Activated naive CD4-positive, alpha-beta T cell treated with Interleukin-2 at 50 U/mL for 16 hours (primary cell): ENCODE measurements at places on chromosomes 7 and 10.
A peak's percentile ranks its signal among the peaks of the same experiment; 100 is the strongest.

- no peak for DNase-seq
These were observed 29.6 kb upstream of the DPYSL4 start for GRCh38 chr10:132157101-132157500.

- DNase-seq = no peak
These were observed 22.7 kb downstream of the YKT6 start for GRCh38 chr7:44223362-44224079.

DNA sequence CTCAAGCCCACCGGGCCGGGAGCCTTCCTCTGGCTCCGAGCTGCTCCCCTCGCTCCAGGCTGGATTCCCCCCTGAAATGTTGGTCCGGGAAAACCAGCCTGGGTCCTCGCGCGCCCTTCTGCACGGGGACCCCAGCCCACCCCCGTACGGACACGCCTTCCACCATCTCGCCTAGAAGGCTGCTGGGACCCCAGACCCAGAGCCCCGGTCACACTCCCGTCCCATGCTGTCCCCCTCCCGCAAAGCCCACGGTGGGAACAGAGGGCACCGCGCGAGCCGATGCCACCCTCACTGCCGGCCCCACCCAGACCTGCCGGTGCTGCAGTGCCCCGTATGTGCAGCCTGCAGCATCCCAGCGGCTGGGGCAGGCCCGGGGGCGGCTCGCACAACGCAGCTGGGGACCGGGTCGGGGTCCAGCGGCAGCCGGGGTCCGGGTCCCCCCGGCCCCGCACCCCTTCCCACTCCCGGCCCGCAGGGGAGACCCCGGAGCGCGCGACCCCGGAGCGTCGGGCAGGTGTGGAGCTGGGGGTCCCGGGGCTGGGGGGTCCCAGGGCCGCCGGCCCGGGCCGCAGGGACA lies 871 bp downstream of the SPOCK2 start:
- peak; percentile 57 for DNase-seq

DNA sequence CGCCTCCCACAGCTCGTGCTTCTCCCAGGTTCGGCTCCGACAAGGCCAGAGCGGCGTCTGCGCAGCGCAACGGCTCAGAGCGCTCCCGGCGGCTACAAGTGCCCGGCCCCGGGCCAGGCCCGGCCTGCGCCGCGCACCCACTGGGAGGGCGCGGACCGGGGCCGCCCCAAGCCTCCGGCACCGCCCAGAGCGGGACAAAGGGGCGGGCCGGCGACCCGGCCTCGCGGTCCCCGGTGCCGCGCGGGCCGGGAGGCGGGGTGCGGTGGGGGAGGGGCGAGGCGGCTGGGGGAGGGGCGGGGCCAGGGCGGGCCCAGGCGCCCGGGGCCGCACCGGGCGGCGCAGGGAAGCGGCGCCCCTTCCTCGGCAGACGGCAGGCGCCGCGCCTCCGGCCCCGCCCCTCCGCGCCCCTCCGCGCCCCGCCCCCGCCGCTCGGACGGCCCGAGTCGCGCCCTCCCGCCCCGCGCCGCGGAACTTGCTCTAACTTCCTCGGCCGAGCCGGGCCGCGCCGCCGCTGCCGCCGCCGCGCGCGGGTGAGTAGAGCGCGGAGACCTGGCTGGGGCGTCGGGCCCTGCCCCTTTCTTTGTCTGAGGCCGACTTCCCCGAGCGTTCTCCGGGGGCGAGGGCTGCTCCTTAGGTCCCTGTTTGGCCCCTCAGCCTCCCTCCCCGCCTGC lies at the start of gene TSPAN14:
TSPAN14 (plus strand) TSS at position 469 of the 671 bp plus-strand sequence. CDS start 34,924 bp downstream, outside the sequence.
- DNase-seq = peak; percentile 74

GRCh38 chr7:146725520-146725919 lies 608.9 kb downstream of the CNTNAP2 start:
- no peak for DNase-seq

GRCh38 chr7:150356265-150356897 lies 12.2 kb upstream of the REPIN1 start:
- DNase-seq = no peak

GRCh38 chr7:922334-923107 lies 32.0 kb downstream of the ADAP1 start:
- peak; percentile 53 for DNase-seq

GRCh38 chr10:49176310-49177268 lies 11.6 kb downstream of the TMEM273 start:
- no peak for DNase-seq

- DNase-seq = no peak
These were observed 54.3 kb downstream of the FAM241B start for GRCh38 chr10:69684020-69684980.

DNA sequence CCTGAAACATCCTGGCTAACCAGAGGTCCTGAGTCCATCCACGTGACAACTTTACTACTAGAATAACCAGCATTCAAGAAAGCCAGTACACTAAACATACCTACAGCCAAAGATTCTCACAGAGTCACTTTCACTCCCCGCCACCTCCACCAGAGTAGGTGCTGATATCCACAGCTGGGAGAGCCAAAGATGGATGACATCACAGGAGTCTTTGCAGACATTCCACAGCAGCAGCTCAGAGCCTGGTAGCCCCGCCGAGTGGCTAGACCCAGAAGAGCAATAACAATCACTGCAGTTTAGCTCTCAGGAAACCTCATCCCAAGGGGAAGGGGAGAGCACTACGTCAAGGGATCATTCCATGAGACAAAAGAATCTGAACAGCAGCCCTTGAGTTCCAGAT lies 13.5 kb upstream of the ADAM22 start:
- DNase-seq = no peak

GRCh38 chr7:136342251-136342650 lies 365.1 kb upstream of the MTPN start:
- no peak for DNase-seq

GRCh38 chr10:13704964-13705363 lies 118.2 kb downstream of the PRPF18 start:
- no peak for DNase-seq

- DNase-seq = no peak
These were observed 8.5 kb downstream of the HNRNPA2B1 start for GRCh38 chr7:26191974-26192479.

DNA sequence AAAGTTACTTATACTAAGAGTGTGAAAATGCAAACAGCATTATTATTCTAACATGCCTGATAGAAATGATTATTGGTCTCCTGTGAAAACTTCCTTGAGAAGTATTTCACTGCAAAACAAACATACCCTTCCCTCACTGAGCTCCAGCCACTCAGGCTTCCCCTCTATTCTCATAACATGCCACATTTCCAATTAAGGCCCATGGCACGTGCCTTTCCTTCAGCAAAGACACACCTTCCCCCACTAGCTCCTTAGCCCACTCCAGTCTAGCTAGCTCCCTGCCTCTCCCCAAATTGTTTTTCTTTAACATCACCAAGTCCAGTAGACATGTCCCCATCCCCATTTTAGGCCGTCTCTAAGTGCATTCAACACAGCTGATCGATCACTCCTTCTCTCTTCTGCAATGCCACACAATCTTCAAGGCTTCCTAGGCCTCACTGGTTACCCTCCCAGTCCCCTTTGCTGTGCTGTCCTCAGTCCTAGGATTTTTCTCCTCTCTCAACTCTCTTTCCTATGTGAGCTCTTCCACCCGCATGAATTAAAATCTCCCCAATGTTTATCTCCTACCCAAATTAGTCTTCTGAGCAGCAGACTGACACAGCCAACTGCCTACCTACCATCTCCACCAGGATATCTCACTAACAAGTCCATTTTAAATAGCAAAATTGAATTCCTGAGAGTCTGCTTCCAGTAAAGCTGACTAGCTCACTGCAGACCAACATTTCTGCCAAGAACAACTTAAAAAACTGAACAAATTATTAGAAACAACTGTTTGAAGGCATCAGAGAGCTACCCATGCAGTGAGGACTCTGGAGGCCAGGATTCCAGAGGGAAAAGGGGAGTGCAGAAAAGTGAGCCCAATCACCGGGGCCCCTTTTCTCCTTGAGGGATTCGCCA lies 11.9 kb downstream of the CYTH3 start:
- DNase-seq = no peak

DNA sequence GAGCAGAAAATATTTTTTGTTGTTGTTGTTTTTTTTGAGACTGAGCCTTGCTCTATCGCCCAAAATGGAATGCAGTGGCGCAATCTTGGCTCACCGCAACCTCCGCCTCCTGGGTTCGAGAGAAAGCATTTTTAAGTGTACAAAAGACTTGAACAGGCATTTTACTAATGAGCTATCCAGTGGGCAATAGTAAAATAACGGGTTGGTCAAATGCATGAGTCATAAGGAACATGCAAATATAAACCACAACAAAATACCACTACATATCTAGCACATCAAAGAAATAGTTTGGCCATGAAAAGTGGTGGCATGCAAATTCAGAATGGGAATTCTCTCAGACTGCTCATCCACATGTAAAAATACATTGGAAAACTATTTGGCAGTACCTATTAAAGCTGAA lies 71.7 kb upstream of the TMEM106B start:
- DNase-seq = no peak

- no peak for DNase-seq
These were observed 301.1 kb downstream of the INHBA start for GRCh38 chr7:41401833-41402232.

- no peak for DNase-seq
These were observed 124.7 kb downstream of the ARID5B start for GRCh38 chr10:62025901-62026879.

DNA sequence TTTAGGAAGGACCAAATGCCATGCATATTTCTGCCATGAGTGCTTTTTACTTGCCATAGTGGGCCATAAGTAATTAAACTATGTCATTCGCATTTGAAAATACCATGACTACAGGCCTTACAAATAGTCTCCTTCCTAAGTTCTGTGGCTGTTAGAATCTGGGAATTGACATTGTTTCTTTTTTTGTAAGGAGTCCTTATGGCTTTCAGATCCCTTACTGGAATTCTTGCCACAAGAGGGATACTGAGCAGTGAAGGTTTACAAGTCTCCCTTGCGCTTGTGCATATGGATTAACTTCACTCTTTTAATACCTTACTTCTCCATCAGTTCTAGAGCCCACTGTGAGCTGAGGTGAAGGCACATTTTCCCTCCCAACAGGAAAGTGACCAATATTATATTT lies 166.0 kb downstream of the NRG3 start:
- no peak for DNase-seq

- peak; percentile 70 for DNase-seq
These were observed 60.9 kb downstream of the ARMC3 start for GRCh38 chr10:22988581-22989360.

DNA sequence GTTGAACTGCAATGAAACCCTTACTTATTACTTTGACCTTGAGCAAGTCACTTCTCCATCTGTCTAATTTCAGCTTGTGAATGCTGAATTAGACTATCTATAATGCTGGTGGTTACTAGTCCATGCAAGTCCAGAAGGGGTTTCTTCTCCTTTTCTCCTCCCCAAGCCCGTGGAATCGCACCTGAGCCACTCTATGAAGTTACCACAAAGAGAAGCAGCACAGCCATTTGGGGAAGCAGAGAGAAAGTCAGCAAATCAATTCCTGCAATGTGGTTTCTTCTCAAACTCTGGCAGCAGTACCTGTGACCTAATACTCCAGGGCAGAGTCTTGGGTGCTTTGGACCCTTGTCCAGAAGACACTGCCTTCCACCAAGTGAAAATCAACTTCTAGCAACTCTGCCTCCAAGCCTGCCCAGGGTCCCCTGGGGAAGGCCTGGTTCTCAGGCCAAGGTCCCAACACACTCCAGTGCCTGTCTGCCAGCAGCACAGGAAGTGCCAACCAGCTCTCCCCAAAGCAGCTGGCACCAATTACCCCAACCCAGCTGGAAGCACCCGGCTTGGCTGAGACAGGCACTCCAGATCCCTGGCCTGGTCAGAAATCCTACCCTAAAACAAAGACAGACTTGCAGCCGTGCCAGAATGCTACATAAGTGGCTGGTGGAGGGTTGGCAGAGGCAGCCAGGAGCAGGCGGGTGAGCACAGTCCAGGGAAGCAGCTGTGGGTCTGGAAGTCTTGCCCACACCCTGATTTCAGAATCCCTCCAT lies 200.3 kb downstream of the LSM5 start:
- no peak for DNase-seq

DNA sequence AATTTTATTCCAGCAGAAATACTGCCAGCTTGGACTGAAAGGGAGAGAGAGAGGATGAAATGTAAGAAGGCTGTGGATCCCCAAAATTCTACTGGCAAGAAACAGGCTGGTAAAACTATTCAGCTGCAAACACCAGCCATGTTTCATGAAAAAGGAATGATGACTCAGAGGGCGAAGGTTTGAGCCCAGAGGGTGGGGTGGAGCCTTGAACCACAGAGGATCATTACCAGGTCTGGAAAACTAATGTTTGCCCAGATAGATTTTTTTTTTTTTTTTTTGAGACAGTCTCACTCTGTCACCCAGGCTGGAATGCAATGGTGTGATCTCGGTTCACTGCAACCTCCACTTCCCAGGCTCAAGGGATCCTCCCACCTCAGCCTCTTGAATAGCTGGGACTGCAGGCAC lies 41.7 kb upstream of the NRF1 start:
- no peak for DNase-seq

GRCh38 chr10:609868-610545 lies 79.5 kb downstream of the DIP2C start:
- no peak for DNase-seq

DNA sequence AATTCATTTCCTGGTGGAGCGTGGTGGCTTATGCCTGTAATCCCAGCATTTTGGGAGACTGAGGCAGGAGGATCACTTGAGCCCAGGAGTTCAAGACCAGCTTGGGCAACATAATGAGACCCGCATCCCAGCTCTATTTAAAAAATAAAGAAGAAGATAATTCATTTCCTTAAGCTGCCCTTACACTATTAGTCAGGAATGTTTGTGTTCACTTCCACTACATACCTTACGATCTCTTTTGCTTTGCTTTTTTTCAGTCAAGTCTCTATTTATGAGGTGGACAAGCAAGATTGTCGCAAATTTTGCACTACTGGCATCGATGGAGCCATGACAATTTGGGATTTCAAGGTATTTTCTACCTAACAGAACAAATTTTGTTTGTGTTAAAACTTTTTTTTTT lies 11.2 kb upstream of the ARPC1B start:
- no peak for DNase-seq

DNA sequence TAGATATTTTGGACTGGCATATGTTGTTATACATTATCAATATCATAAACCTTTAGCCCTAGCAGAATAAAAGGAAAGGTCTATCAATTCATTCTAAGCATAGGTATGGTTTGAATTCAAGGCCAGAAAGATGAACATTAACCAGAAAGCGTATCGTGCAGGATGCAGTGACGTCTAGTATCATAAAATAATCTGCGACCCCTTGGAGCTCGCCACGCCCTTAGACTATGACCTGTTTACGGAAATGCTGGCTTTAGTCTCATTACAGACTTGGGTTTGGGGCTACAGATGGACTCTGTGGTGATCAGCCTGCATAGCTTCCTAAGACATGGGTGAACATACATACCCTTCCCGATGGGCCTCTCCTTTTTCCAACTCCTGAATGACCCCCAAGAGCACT lies 21.5 kb downstream of the INSYN2A start:
- no peak for DNase-seq

DNA sequence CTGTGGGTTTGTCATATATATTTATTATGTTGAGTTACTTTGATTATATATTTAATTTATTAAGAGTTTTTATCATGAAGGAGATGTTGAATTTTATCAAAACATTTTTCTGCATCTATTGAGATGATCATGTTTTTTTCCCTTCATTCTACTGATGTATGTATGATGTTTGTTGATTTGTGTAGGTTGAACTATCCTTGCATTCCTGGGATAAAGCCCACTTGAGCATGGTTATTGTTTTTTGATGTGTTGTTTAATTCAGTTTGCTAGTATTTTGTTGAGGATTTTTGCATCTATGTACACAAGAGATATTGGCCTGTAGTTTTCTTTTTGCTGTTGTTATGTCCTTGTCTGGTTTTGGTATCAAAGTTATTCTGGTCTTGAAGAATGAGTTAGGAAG lies 31.1 kb downstream of the SCART1 start:
- no peak for DNase-seq
